ENCODE measurements at places on chromosomes 16 and 17.

DNA sequence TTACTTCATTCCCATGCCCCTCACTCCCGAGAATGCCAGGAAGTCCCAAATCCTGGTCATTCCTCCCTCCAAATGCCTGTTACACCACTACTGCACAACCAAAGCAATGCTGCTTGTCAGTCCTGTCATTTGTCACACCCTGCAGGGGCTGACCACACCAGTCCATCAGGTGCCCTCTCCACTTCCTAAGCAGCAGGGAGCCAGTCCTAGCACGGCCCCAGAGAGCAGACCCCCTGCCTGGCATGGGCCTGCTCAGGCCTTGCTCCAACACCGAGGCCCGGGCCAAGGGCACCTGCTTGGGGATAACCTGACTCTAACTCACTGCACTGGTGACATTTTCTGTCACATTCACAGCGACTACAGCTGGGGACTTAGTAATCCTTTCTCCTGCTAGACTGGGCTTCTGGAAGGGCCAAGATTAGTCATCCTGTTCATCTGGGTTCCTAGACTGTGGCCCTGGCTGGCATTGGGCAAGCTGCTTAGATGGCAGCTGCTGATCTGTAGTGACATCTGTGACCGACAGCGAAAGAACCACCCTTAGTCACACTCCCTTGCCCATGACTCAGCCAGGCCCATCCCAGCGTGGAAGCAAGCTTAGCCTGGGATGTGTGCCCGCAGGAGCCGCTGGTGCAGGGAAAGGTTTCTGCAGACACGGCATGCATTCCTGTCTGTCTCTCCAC lies 5.4 kb downstream of the ALYREF start:
- DNase-seq, result peak; percentile 38

GRCh38 chr16:17345043-17345442 lies 125.7 kb downstream of the XYLT1 start:
- no peak for DNase-seq

- no peak for DNase-seq
These were observed 42.8 kb downstream of the MARCHF10 start for GRCh38 chr17:62765351-62765750.

GRCh38 chr17:7260651-7261378 lies 1.5 kb downstream of the CLDN7 start:
- no peak for DNase-seq

DNA sequence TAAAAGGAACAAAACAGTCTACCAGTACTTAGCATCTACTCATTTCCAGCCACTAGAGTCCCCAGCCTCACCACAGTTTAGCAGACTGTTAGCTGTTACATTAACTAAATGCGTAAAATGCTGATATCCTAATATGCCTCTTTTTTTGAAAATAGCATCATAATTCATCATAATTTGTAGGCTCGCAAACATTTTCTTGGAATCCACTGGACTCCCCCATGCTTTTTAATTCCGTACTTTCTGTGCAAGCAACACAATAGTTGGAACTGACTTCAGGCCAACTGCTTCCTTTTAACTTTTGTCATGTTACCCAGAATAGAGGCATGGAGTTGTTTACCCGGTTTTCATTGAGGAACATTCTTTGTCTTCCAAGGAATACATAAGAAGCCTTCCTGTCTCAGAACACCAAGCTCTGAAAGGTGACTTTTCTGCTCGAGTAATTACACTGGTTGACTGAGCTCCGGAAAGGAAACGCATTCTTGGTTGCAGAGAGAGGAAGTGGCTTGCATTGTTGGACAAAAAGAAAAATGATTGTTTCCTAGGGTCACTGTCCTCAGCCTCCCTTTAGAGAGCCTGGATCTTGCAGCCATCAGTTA lies 30.9 kb upstream of the SEC14L1 start:
- peak; percentile 13 for DNase-seq

GRCh38 chr17:42459801-42460281 lies 1.2 kb downstream of the ATP6V0A1 start:
- peak; percentile 21 for DNase-seq

DNA sequence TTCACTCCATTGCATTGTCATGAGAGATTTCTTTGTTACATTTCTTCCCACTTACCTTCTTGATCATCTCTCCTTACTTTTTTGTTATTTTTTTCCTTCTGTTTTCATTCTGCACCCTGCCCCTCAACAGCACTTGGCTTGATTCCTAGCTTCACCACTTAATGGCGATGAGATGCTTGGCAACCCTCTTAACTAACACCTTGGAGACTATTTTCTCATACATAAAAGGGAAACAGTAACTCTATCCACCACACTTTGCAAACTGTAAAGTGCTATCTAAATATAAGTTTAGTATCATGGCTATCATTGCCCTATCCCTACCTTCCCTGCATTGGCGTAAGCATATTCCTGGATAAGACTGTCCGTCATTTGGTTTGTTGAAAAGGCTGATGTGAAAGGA lies 177.3 kb downstream of the SHISA6 start:
- no peak for DNase-seq

DNA sequence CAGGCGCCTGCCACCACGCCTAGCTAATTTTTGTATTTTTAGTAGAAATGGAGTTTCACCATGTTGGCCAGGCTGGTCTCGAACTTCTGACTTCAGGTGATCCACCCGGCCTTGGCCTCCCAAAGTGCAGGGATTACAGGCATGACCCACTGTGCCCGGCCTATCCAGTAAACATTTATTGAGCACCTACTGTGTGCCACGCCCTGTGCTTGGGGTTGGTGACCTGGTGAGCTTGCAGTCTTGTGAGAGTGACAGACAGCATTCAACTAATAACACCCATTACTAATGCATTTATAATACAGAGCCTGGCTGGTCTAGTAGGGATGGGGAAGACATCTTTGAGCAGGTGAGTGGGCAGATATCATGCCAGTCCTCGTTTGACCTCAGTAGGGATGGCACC lies 113.1 kb downstream of the SOCS1 start:
- no peak for DNase-seq

Measured in HCEC 1CT (cell line).